ENCODE measurements at places on chromosomes 3 and 15. TPM values are rescaled to one million over a fixed set of nuclear protein-coding genes. Genes with fewer than 3 reads are reported as not detected.

GRCh38 chr3:165885558-165886270 is 48.5 kb upstream of the BCHE start:
- no peak for DNase-seq

DNA sequence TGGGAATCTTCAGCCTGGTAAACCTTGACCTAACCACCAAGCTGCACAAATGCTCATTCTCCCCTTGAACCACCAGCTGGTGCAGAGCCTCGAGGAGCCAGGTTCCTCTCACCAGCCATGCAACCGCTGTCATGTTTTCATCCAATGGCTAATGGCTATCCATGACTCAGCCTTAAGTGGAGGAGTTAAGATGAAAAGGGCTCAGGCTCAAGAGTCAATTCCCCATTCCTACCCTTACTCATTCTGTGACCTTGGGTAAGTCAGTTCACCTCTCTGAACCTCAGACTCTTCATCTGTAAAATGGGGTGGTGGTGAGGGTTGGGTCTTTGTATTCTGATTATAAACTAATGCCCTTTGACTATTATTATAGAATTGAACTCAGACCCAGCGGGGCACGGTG is 515.6 kb downstream of the SHQ1 start:
- DNase-seq: no peak

GRCh38 chr15:59283717-59284391 is 77.2 kb downstream of the LDHAL6B start:
- DNase-seq: no peak

- no peak for DNase-seq
Observed at GRCh38 chr3:116517308-116517707, 72.0 kb upstream of the LSAMP start.

GRCh38 chr15:82093774-82094211 is 48.0 kb upstream of the MEX3B start:
- no peak for DNase-seq

DNA sequence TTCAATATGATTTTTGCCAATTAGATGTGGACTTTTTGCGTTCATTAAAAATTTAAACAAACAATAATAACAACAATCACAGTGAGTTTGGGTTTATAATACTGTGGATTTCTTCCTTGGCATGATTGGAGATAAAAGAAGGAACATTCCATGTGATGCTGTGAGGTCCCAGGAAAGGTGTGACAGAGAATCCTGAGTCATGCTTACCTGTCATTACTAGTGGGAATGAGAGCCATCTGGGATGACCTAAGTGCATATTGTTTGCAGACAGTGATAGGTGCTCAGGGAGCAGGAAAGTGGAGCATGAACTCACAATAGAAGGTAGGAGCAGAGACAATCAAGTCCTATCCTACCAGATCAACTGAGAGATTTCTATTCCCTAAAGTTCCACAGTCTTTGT is 766.5 kb upstream of the CFAP20DC start:
- no peak for DNase-seq

- DNase-seq: peak; percentile 31
Observed at GRCh38 chr3:56754741-56755417, 46.9 kb downstream of the ARHGEF3 start.

GRCh38 chr15:45121706-45122417 is 7.7 kb downstream of the DUOXA2 start:
- DNase-seq: no peak

GRCh38 chr3:73258057-73258456 is 196.6 kb downstream of the EBLN2 start:
- DNase-seq: no peak

DNA sequence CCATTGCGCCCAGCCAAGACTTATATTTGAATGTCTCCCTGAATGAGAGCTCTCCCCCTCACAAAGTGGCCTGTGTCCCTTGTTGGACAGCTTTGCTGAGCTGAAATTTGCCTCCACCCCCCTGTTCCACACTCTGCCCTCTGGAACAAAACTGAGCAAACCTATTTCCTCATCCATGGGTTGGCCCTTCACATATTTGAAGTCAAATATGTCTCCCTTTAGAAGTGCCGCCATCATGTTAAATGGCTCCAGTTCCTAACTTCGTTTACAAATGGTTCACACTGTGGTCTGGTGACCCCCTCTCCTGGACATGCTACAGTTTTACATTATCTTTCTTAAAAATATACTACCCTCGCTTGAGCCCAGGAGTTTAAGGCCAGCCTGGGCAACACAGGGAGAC is 4.6 kb downstream of the PLIN1 start:
- DNase-seq: no peak

DNA sequence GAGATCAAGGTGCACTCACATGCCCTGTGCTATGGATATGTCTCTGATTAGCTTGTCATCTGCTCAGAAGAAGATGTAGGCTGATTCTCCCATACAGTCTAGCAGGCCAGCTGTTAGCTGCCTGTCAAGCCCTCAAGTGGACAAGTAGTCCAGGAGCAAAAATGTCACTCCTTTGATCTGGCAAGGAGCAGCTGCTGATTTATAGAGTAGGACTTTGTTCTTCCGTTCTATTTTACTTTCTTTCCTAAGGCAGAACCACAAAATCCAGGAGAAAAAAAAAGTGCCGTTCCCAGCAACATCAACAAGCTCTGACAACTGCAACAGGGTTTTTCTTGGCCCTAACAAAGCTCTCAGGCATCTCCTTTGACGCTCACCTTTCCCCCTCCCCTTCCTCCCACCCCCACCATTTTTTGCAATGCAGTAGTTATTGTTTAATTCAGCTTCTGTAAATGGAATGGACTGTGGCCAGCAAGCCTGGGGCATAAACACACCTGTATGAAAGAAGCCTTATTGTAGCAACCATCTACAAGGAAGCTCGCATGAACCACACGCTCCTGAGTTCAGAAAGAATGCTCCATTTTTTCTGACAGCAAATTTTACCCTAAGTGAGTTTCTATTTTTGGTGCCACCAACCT is 196.3 kb downstream of the MEIS2 start:
- DNase-seq: no peak

DNA sequence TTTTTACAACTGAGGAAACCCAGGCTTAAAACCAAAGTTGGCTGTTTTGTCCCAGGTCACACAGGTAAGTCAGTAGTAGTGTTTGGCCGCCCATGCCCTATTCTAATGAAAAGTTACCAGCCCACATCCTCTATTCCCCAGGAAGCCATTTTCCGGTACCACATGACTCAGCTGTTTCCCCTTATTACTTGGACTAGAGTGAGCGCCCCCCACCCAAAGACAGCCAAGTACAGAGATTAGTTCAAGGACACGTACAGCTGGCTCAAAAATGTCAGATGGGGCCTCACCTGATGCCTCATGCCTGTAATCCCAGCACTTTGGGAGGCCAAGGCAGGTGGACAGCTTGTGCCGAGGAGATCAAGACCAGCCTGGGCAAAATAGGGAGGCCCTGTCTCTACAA is 8.5 kb upstream of the KLHL6 start:
- no peak for DNase-seq

GRCh38 chr3:118165413-118165812 is 869.2 kb downstream of the IGSF11 start:
- no peak for DNase-seq

DNA sequence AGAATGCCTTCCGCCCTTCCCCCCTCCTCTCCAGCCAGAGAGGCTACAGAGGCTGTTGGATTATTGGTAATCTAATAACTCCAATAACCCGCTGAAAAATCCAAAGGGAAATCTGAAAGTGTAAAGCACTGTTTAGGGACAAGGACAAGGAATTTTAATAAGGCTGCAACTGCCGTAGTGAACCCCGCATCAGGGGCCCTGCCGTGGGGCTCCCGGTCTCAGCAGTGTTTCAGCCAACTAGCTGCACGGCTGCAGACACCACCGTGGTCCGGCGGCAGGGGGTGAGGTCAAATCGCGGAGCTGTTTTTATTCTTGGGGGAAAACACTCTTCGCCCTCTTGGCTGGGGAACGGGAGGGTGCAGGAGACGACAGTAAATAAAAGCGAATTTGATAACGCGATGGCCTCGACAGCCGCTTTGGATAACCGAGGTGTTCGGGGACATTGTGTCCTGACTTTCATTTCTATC is 6.1 kb downstream of the BCL6 start:
- DNase-seq: no peak

DNA sequence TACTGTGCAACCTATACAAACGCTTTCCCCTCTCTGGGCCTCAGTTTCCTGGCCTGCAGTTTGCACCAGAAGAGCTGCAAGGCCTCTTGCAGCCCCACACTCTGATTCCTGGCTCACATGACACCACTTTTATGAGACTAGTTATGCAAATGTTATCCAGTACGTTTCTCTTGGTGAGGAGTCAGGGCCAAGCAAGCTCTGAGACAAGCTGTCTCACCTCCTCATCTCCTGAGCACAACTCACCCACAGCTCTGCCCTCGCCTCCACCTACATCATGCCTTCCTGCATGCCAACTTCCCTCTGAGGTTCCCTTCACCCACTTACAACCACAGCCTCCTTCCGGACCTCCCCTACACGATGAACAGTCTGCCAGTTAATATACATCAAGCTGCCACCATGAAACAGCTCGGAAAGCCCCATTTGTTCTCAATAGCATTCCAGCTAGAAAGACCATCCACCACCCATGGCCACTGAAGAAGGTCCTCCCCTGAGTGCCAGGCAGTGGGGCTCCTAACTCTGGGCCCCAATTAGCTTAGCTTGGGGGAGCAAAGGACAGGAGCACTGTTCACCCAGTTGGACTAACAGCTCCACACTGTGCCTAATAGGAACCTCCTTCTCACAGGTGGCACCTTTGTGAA is 25.0 kb downstream of the CRYGS start:
- DNase-seq: no peak

GRCh38 chr15:92667287-92667904 is 11.8 kb upstream of the FAM174B start:
- DNase-seq: no peak

GRCh38 chr3:183427196-183427875 is 1.1 kb downstream of the MCF2L2 start:
- DNase-seq: no peak

DNA sequence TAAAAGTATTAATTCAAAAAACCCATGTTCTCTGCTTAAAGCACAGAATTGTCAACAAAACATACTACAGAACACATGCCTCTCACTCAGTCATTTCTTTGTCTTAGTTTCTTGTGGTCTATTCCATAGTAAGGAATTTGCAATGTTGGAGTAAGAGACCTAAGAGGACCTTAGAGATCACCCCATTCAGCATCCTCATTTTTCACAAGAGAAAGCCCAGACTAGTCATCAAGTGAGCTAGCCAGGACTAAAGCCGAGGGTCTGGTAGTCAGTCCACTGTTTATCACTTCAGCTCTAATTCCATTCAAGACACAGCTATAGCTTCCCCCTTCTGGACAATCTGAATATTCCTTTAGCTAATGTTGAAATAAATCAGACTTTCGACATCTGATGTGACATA is 601.1 kb downstream of the FHIT start:
- DNase-seq: no peak

Gene CDC25A
- polyA plus RNA-seq: 3.7 TPM

Gene ENTPD3
- 0.22 TPM for polyA plus RNA-seq

Gene IL17RE
- polyA plus RNA-seq: 1.0 TPM

Gene CADPS
- polyA plus RNA-seq: 1.0 TPM

Gene SNTN
- polyA plus RNA-seq: not detected
